ENCODE measurements at places on chromosomes 2 and 18. TPM values are rescaled to one million over a fixed set of nuclear protein-coding genes. Genes with fewer than 3 reads are reported as not detected.

- no peak for DNase-seq
These were observed 17.1 kb upstream of the ATRAID start for GRCh38 chr2:27194538-27195354.

Gene LRP2
- not detected for total RNA-seq

DNA sequence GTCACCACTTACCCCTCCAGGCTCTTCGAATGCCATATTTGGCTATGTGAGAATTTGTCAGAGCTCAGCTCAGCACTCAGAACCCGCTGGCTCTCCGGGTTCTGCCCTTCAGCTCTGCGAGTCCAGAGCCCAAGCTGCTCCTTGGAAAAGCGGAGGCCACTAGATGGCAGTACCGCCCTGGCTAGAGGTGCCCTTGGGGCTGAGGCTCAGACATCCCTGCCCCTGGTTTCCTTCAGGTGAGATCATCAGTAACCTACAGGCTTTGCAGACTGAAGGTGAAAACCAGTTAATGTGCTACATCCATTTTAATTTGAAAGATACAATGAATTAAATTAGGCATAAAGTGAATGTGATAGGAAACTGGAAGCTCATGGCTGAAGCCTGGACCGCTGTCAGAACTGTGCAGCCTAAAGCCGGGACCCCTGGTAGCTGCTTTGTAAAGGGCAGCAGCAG lies 285.6 kb downstream of the AGAP1 start:
- peak; percentile 89 for DNase-seq

- DNase-seq = no peak
These were observed 34.0 kb upstream of the ITPRID2 start for GRCh38 chr2:181857483-181857882.

GRCh38 chr18:66329716-66330115 lies 274.2 kb downstream of the CDH19 start:
- no peak for DNase-seq

DNA sequence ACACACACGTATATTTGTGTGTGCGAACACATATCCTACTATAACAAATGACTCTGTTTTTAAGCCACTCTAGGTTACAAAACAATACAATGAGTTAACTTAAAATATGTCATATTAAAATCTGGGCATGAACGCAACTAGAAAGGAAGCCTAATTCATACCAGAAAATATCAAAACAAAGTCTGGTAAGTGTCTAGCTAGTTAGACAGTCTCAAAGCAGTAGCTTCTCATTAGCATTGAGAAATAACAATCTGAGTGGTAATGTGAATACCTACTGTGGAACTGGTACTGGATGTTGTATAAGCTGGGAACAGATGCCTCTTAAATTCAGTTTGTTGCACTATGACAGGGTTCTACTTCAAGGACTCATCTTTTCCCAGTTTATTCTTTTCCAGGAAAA lies 32.5 kb upstream of the WIPF1 start:
- DNase-seq = no peak

Gene AUP1
- total RNA-seq = 67.0 TPM

DNA sequence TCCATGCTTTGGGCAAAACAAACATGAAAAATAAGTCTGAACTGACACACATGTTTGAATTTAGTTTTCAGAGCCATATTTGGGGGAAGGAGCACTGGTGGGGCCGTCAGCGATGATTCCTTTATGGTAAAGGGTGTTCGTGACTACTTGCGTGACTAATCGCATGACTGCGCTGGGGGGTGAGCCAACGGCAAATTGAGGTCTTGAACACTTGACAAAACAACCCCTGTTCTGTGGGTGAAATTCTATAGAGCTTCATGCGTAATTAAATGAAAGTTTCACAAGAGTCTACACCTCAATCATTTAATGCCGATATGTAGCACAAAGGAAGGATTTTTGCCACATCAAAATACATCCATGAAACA lies 127.5 kb upstream of the CYP1B1 start:
- DNase-seq = no peak

Measured in posterior vena cava (tissue), 2 donors.